Tibial nerve (tissue), 4 donors: ENCODE measurements at places on chromosomes 11 and 22. TPM values are rescaled to one million over a fixed set of nuclear protein-coding genes. Genes with fewer than 3 reads are reported as not detected.

DNA sequence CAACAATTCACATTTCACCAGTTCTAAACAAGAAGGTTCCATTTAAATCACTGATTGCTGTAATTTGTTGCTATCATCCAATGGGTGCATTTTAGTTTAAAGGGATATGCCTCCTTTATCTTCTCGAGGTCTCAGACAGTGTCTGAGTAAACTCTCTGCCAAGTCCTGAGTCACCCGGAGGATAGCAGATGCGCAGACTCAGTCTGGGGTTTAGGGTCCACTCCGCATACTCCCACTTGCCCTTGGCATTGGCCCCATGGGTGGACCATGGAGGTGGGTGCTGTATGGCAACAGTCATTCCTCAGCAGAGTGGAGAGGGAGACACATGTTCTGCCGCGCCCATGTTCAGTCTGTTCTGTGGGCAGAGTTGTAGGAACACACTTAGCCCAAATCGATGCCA is 65.4 kb upstream of the CRTAM start:
- DNase-seq = no peak

- DNase-seq = no peak
Measured at GRCh38 chr11:13149991-13150390, 127.6 kb upstream of the BMAL1 start.

GRCh38 chr22:37627545-37627944 is 11.9 kb upstream of the SH3BP1 start:
- DNase-seq = no peak

DNA sequence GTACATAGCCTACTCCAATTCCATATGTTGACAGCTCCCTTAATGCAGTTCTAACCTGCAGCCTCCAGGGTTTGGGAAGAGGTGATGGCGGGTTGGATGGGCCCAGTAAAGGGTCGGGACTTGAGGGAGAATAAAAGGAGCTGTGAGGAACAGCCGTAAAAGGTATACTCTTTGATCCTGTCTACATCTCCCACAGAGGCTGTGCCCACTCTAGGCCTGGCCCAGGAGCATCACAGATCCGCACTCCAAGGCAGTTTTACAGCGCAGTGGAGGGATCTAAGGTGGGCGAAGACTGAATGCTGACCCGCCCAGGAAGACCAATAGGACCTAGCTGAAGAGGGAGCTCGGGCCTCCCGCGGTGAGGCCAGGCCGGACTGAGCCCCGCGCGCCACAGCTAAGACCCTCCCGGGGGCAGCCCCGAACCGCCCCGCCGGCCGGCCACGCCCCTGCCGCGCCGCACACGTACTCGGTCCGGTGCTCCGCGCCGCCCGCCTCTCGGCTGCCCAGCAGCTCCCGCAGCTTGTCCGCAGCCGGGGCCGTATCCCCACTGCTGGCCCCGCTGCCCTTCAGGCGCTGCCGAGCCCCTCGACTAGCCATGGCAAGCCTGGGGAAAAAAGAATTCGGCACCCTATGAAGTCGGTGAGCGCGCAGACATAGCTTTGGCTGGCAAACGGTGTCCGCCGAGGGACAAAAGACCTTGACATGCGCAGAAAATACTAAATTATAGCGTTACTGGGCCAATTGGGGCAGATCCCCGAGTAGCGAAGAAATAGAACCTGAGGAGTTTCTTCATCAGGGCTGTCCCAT is at the start of gene ALG9:
Gene ALG9 (minus strand): TSS at position 696 of the 807 bp plus-strand sequence. CDS start 99 bp downstream, at position 597.
- DNase-seq = peak; percentile 71

- DNase-seq = no peak
Measured at GRCh38 chr11:38612701-38613100, 2014.7 kb upstream of the RAG2 start.

GRCh38 chr11:101127699-101128570 is 1.7 kb downstream of the PGR start:
- DNase-seq = no peak

GRCh38 chr11:6523253-6523652 is 26.2 kb downstream of the DNHD1 start:
- DNase-seq = no peak

DNA sequence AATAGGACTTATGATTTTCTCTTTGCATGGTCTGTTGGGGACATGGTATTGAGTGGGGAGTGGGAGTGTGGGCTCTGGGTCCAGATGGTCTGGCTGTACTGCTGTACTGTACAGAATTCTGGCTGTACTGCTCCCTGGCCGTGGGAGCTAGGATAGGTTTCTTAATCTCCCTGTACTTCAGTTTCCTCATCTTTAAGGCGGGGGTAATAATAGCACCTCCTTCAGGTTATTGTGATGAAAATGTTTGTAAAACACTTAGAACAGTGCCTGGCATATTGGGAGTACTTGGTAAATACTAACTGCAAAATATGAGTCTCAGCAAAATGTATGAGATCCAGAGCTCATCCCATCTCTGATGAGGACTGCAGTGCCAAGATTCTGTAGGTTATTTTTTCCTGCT is 198.6 kb downstream of the KIF18A start:
- no peak for DNase-seq

DNA sequence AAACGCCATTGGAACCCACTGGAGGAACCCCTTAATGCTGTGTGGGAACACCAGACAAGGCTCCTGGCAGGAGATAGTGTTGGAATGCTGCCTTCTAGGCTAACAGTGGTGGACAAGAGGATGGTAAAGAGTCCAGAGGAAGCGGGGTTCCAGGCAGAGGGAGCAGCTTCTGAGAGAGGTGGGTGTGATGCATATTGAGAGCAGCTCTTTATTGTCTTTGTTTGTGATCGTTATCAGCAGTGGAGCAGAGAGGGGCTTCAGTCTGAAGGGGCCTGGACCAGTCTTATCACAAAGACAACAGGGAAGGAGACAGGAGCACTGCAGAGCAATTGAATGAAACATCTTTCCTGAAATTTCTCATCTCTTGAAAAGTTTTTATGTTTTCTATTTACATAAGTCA is 106.8 kb upstream of the PLET1 start:
- no peak for DNase-seq

The OR10A3 gene
- total RNA-seq = not detected

The TOP3B gene
- total RNA-seq = 42.9 TPM
